ENCODE measurements at places on chromosomes 5 and 9.

DNA sequence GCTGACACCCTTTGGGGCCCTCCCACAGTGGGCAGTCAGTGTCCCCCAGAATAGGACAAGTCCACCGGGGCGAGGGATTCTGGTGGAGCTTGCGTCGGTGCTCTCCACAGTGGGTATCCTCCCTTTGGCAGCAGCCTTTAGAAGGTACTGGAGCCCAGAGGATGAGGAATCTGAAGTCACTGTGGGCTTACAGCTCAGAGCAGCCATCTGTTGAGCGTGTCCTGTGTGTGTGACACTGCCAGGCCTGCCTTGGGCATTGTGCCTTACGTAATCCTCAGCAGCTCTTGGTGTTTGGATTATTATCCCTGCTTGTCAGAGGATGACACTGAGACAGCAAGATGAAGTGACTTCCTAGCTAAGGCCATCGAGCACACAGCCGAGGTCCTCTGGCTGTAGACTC, 12.6 kb downstream of the URM1 start:
- no peak for DNase-seq

DNA sequence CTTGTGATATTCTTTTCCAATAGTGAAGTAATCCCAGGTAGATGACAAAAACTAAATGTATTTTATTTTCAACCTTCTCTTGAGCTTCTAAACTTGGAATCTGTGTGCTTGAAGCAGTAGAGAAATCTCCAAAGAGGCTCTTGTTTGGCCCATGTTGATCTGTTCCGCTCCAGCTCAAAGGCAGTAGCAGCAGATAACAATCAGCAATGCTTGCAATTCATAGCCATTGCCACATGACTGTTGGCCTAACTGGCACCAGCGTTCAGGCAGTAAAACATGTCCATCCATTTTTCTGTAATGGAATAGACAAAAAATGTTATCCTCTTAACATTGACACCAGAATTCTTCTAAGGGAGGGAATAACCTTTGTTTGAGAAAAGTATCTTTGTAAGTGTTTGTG, 270.7 kb upstream of the MSX2 start:
- no peak for DNase-seq

GRCh38 chr9:136597965-136598364, 52.1 kb upstream of the NOTCH1 start:
- DNase-seq, result no peak

GRCh38 chr5:138336952-138337684, 948 bp upstream of the FAM53C start:
- no peak for DNase-seq

DNA sequence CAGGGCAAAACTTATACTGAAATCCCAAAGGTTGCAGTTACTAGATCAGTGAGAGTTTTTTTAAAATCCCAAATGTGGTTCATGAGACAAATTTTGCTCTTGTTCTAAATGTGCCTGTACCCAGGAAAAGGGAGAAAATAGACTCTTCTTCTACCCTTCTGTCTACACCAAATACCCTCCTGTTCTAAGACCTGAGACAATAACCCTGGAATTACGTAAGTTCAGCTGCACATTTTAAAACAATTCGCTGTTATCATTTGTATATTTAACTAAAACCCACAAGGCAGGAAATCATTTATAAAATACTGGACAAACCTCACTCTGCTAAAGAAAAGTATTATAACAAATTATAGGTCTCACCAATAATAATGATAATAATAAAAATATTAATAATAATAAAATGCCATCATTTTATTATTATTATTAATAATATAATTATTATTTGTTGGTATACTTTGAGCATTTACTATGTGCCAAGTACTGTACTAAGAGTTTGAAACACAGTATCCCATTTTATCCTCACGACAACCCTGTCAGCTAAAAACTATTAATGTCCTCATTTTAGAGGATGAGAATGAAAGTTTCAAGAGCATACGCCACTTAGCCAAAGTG, 49.8 kb upstream of the AFAP1L1 start:
- no peak for DNase-seq

- DNase-seq, result no peak
These were observed 9.4 kb upstream of the PRSS3 start for GRCh38 chr9:33785914-33786313.

GRCh38 chr5:116075191-116075831, 9.5 kb upstream of the COMMD10 start:
- DNase-seq, result no peak

DNA sequence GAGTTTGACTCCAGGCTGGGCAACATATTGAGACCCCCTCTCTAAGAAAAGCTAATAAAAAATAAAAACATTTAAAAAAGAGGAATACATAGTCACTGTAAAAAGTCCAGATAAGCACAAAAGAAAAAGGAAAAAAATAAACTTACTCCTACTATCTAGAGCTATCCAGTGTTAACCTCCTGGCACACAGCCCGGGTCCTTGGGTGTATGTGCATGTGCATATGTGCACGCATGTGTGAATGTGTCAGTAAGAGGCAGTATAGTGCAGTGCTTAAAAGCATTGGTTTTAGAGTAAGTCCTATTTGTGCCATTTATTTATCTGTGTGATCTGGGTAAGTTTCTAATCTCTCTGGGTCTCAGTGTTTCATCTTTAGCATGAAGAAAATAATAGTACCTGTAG, 26.7 kb downstream of the FAM219A start:
- no peak for DNase-seq

GRCh38 chr9:15390201-15390600, 32.5 kb upstream of the SNAPC3 start:
- no peak for DNase-seq

GRCh38 chr5:83891261-83891660, 170.6 kb upstream of the HAPLN1 start:
- DNase-seq, result no peak

- DNase-seq, result peak; percentile 37
These were observed 46.7 kb downstream of the TNFSF8 start for GRCh38 chr9:114883709-114884108.

GRCh38 chr9:7125231-7125630, 367.5 kb downstream of the KDM4C start:
- peak; percentile 7 for DNase-seq

GRCh38 chr5:52077941-52078815, 694.9 kb downstream of the ISL1 start:
- DNase-seq, result no peak

DNA sequence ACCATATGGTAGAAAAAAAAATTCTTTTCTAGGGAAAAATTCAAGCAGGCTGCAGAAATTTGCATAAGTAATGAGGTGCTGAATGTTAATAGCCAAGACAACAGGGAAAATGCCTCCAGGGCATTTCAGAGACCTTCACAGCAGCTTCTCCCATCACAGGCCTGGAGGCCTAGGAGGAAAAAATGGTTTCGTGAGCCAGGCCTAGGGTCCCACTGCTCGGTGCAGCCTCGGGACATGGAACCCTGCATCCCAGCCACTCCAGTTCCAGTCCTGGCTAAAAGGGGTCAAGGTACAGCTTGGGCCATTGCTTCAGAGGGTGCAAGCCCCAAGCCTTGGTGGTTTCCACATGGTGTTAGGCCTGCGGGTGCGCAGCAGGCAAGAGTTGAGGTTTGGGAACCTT, 436.0 kb upstream of the SMC2 start:
- no peak for DNase-seq

DNA sequence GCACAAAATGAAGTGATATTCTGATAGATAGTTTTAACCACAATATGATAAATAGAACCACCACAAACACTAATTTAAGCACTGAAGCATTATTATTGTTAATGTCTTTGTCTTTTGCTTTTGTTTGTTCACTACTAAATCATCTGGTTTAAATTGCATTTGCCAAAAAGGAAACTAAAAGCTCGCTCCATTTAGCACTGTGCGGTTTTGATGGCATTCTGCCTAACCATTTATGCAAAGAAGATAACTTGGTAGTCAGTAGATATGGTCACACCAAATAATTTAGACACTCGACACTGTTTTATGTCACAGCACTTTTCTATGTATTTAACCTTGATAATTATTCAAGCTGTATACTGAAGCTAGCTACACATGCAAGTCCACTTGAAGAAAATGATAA, 849.8 kb upstream of the CDH6 start:
- DNase-seq, result no peak
